ENCODE measurements at places on chromosomes 1 and 21. TPM values are rescaled to one million over a fixed set of nuclear protein-coding genes. Genes with fewer than 3 reads are reported as not detected.

DNA sequence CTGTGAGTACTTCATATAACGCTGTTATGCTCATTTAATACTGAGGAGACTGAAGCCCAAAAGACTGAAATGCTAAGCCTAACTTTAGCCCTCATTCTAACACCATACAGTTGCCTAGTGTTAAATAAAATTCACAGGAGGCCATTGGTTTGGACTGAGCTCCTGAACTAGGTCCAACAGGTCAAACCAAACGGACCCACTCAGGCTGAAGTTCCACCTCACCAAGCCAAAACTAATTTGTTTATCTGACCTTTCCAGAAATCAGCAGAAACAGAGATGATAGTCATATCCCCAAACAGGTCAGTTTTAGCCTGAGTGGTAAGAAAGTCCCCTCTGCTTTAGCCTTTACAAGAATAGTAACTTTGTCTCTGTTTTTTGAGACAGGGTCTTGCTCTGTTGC, 311.3 kb upstream of the ZP4 start:
- DNase-seq, result no peak

- DNase-seq, result no peak
These were observed 32.1 kb downstream of the TLR5 start for GRCh38 chr1:223110952-223111351.

KRTAP19-1 gene
- total RNA-seq, result not detected

DNA sequence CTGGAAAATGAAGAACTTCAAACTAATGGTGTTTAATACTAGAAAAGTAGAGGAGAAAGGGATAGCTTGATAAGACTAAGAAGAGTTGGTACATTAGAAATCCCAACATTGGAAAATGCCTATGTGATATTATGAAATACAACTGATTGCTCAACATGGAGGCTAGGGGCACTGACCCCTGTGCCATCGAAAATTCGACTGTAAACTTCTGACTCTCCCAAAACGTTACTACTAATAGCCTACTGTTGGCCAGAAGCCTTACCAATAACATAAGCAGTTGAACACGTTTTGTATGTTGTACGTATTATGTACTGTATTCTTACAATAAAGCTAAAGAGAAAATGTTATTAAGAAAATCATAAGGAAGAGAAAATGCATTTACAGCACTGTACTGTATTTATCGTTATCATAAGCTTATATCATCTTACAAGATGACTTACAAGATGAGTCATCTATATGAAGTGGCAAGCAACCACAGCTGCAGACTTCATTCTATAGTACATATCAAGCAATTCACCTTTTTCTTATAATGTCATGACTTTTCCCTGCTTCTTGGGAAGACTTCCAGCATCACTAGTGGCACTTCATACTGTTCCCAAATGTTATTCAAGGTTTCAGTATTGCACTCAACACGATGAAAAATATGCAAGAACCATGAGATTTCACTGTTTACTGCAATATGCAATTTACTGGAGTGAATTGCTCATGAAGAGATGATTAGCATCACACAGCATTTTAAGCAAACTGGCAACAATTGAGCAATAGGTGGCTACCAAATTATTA, 12.9 kb upstream of the CTSK start:
- no peak for DNase-seq

- no peak for DNase-seq
These were observed 9.5 kb downstream of the SH3BGRL3 start for GRCh38 chr1:26289158-26290059.

SLX9 gene
- total RNA-seq, result 32.4 TPM

RORC gene
- total RNA-seq, result 14.5 TPM

PADI3 gene
- total RNA-seq, result 65.3 TPM

GRCh38 chr1:46772571-46772970, 26.3 kb upstream of the CYP4B1 start:
- no peak for DNase-seq

Measured in ureter (tissue), 1 donor.